Sigmoid colon (tissue), 7 donors: ENCODE measurements at places on chromosomes 12 and 14. TPM values are rescaled to one million over a fixed set of nuclear protein-coding genes. Genes with fewer than 3 reads are reported as not detected.

DNA sequence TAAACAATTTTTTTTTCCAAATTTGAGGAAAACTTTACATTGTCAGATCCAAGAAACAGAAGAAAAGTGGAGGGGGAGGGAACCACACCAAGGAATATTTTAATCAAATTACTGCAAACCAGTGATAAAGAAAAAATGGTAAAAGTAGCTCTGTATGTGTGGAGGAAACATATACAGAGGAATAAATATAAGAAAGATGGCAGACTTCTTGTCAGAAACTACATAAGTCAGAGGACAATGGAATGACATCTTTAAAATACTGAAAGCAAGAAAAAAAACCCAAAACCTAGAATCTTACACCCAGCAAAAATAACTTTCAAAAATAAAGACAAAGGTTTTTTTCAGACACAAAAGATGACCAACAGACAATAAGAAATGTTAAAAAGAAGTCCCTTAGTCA, 10.2 kb upstream of the LLPH start:
- no peak for DNase-seq
- H3K4me1 ChIP-seq, result no peaks in the 10 kb centered on the region
- peaks cover 4% of the 10 kb centered on the region for H3K36me3 ChIP-seq
- H3K27ac ChIP-seq, result no peak overlapping the region
- no peaks in the 10 kb centered on the region for H3K27me3 ChIP-seq

GRCh38 chr14:36319899-36320199, 588 bp downstream of the MBIP start:
- peak overlapping the region; percentile 82 for H3K27ac ChIP-seq
- no peaks in the 10 kb centered on the region for H3K36me3 ChIP-seq
- no peak for DNase-seq
- H3K4me3 ChIP-seq, result peak overlapping the region; percentile 73
- peaks cover 8% of the 10 kb centered on the region for H3K4me1 ChIP-seq

- peak overlapping the region; percentile 61 for H3K27ac ChIP-seq
- peaks cover 15% of the 10 kb centered on the region for H3K4me1 ChIP-seq
- no peaks in the 10 kb centered on the region for H3K36me3 ChIP-seq
Measured at GRCh38 chr12:53268630-53269562, 797 bp downstream of the ESPL1 start.

GRCh38 chr12:4308334-4308950, 12.6 kb upstream of the TIGAR start:
- H3K4me3 ChIP-seq, result no peak overlapping the region
- peaks cover 5% of the 10 kb centered on the region for H3K36me3 ChIP-seq
- no peak for DNase-seq
- H3K27ac ChIP-seq, result no peak overlapping the region
- H3K4me1 ChIP-seq, result no peaks in the 10 kb centered on the region
- H3K27me3 ChIP-seq, result no peaks in the 10 kb centered on the region

DNA sequence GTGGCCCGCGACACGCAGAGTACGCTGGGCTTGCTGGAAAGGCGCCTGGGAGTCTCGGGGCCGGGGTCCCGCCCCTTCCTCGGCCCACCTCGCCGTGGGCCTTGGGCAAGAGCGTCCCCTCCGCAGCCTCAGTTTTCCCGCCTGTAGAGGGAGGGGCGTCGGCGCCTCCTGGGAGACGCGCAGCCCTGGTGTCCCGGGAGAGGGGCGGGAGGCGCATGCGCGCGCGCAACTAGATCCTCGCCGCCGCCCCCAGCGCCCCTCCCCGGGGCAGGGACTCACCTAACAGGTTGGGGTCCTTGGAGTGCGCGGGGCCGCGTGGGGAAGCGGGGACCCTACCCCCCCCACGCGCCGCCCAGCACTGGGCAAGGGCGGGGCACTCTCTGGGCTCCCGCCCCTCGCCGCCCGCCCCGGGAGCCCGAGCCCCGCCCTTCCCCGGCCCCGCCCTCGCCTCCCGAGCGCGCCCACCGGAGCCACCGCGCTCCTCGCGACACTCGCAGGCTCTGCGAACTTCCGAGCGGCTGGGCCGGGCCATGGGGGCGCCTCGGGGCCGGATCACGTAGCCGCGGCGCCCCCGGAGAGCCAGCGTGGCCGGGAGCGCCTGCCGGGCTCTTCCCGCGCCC, at the start of gene KIF26A:
TSS of gene KIF26A (plus strand) at position 490 of the 620 bp plus-strand sequence. CDS start 136 bp downstream, outside the sequence.
- H3K36me3 ChIP-seq, result no peaks in the 10 kb centered on the region
- no peaks in the 10 kb centered on the region for H3K4me1 ChIP-seq
- peak; percentile 60 for DNase-seq
- peak within 1 kb of the TSS; percentile 27 for H3K27ac ChIP-seq

DNAH10 gene
- total RNA-seq, result not detected

GRCh38 chr12:47938093-47938492, 25.3 kb upstream of the TMEM106C start:
- H3K27ac ChIP-seq, result no peak overlapping the region
- no peaks in the 10 kb centered on the region for H3K36me3 ChIP-seq
- H3K27me3 ChIP-seq, result peaks cover 6% of the 10 kb centered on the region
- no peak for DNase-seq
- H3K4me3 ChIP-seq, result no peak overlapping the region

- DNase-seq, result no peak
- no peaks in the 10 kb centered on the region for H3K27me3 ChIP-seq
Measured at GRCh38 chr12:41514907-41515306, 326.8 kb downstream of the PDZRN4 start.

DNA sequence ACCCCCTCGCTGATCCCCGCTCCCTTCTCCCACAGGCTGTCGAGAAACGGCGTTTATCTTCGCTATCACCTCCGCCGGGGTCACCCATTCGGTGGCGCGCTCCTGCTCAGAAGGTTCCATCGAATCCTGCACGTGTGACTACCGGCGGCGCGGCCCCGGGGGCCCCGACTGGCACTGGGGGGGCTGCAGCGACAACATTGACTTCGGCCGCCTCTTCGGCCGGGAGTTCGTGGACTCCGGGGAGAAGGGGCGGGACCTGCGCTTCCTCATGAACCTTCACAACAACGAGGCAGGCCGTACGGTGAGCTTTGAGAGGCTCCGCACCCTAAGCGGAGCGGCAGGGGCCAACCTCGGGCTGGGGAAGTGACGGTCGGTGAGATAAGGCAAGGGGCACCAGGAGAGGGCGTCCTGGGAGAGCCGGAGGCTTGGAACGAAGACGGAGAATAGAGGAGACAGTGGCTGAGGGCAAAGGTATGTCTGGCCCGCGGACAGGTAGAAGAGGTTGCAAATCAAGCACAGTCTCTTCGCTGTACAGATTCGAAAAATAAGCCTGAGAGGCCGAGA, 2.3 kb downstream of the WNT1 start:
- DNase-seq, result no peak
- H3K4me3 ChIP-seq, result no peak overlapping the region
- H3K4me1 ChIP-seq, result no peaks in the 10 kb centered on the region
- no peak overlapping the region for H3K27ac ChIP-seq
- no peaks in the 10 kb centered on the region for H3K36me3 ChIP-seq

HPD gene
- total RNA-seq, result 2.8 TPM

GRCh38 chr12:8648576-8649205, 13.9 kb downstream of the MFAP5 start:
- H3K27me3 ChIP-seq, result no peaks in the 10 kb centered on the region
- no peak overlapping the region for H3K4me3 ChIP-seq
- no peaks in the 10 kb centered on the region for H3K36me3 ChIP-seq

- H3K36me3 ChIP-seq, result no peaks in the 10 kb centered on the region
- no peak overlapping the region for H3K27ac ChIP-seq
- no peaks in the 10 kb centered on the region for H3K4me1 ChIP-seq
- no peaks in the 10 kb centered on the region for H3K27me3 ChIP-seq
- no peak for DNase-seq
Measured at GRCh38 chr12:127711108-127711507, 555.9 kb upstream of the TMEM132C start.

- no peaks in the 10 kb centered on the region for H3K36me3 ChIP-seq
- H3K4me1 ChIP-seq, result no peaks in the 10 kb centered on the region
- DNase-seq, result no peak
- no peak overlapping the region for H3K27ac ChIP-seq
- no peaks in the 10 kb centered on the region for H3K27me3 ChIP-seq
Measured at GRCh38 chr14:100303179-100303578, 3.1 kb downstream of the SLC25A29 start.

DNA sequence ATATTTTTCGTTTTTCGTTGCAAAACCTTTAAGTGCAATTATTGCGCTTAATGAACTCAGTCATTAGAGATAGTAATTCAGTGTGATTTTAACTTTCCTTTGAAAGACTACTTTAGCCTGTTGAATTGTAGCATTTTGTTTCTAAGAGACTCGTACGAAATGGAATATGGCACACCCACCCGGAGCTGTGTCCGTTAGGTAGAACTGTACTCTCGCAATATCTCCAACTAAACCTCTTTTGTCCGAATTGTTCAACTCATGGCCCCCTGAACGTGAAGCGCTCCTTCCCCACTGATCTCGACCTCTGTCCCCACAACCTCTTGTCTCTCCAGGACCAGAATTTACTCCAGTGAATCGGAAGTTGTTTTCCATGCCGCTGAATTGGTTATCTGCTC, 800 bp downstream of the PCNX4 start:
- no peaks in the 10 kb centered on the region for H3K27me3 ChIP-seq
- H3K4me1 ChIP-seq, result peaks cover 23% of the 10 kb centered on the region
- H3K27ac ChIP-seq, result peak overlapping the region; percentile 97
- no peaks in the 10 kb centered on the region for H3K36me3 ChIP-seq
- no peak for DNase-seq
- peak overlapping the region; percentile 58 for H3K4me3 ChIP-seq

GLIPR1L2 gene
- 3.0 TPM for total RNA-seq

DNA sequence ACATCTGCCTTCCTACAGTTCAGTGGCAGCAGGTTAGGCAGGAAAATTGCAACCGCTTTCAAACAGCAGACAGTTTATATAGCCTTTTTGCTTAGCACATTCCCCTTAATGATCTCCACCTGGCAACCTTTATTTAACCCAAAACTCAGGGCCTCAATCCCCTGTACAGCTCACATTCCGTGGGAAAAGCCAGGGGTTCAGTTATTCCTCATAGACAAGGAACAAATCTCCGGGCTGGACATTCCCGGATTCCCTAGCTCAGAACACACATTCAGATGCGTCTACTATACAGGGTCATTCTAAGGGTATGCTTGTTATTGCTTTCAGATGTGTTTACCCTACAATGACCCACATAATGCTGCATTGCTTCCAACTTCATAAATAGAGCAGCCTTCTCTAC, 73.8 kb upstream of the DCN start:
- no peaks in the 10 kb centered on the region for H3K27me3 ChIP-seq
- no peaks in the 10 kb centered on the region for H3K36me3 ChIP-seq
- H3K4me3 ChIP-seq, result no peak overlapping the region
- H3K4me1 ChIP-seq, result no peaks in the 10 kb centered on the region

DNA sequence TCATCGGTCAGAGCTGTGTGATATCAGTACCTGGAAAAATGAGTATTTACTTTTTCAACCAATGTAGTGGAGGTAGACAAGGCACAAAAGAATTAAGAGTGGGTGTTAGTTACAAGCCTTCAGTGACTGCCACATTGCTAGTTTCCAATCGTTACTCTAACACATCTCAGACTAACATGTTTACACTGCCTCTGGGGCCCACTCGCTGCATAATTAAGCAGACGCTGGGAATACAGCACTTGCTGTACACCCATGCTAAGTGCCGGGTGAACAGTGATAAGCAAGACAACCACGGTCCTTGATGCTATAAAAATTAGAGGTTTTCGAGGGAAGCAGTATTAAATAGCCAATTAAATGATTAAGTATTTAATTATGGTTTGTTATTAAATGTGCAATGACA, 1147.6 kb downstream of the AACS start:
- H3K27me3 ChIP-seq, result no peaks in the 10 kb centered on the region
- H3K36me3 ChIP-seq, result no peaks in the 10 kb centered on the region
- no peak for DNase-seq
- H3K4me1 ChIP-seq, result no peaks in the 10 kb centered on the region
- H3K27ac ChIP-seq, result no peak overlapping the region
- H3K4me3 ChIP-seq, result no peak overlapping the region

GRCh38 chr14:55697414-55697861, 117.4 kb downstream of the KTN1 start:
- H3K27me3 ChIP-seq, result no peaks in the 10 kb centered on the region
- DNase-seq, result no peak
- no peak overlapping the region for H3K27ac ChIP-seq
- no peaks in the 10 kb centered on the region for H3K36me3 ChIP-seq
- no peak overlapping the region for H3K4me3 ChIP-seq

GRCh38 chr12:118727196-118727978, 254.0 kb upstream of the SRRM4 start:
- H3K4me1 ChIP-seq, result no peaks in the 10 kb centered on the region
- H3K36me3 ChIP-seq, result no peaks in the 10 kb centered on the region
- H3K27ac ChIP-seq, result no peak overlapping the region
- no peaks in the 10 kb centered on the region for H3K27me3 ChIP-seq

NTF3 gene
- 0.95 TPM for total RNA-seq

DNA sequence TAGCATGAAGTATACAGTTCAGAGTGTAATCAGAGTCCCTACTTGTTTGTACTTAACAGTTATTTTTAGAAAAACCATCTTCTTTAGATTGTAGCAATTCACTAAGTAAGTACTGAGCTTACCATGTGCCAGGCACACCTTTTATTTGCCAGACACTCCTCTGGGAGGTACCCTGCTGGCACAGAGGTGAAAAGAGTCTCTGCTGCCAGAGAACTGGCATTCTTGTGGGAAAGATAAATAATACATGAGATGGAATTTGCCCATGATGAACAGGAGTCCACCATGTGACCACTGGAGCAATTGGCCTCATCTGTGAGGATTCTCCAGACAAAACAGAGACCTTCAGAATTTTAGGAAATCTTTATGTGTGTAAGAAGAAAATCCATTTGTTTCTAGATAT, 199.3 kb upstream of the SLC16A7 start:
- DNase-seq, result no peak
- no peak overlapping the region for H3K27ac ChIP-seq
- H3K27me3 ChIP-seq, result no peaks in the 10 kb centered on the region
- no peaks in the 10 kb centered on the region for H3K36me3 ChIP-seq

DNA sequence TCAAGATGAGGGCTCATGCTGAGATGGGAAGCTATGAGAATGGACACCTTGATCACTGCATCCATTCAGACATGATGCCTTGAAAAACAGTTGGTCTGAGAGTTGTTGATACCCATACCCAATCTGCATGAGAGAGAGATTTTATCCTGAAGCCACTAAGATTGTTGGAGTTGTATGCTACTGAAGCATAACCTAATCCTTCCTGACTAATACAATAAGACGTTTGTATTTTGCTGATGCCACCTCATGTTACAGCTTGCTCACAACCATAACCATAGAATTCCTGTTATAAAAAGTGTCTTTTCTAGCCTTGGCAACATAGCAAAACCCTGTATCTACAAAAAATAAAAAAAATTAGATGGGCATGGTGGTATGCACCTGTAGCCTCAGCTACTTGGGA, 12.7 kb upstream of the SERPINA1 start:
- no peak overlapping the region for H3K27ac ChIP-seq
- no peaks in the 10 kb centered on the region for H3K4me1 ChIP-seq
- no peak overlapping the region for H3K4me3 ChIP-seq

GRCh38 chr12:16603260-16603915, 2.6 kb downstream of the LMO3 start:
- H3K4me1 ChIP-seq, result peaks cover 21% of the 10 kb centered on the region
- H3K27me3 ChIP-seq, result no peaks in the 10 kb centered on the region
- H3K27ac ChIP-seq, result peak overlapping the region; percentile 91
- no peak for DNase-seq

GRCh38 chr12:5073853-5074252, 30.2 kb downstream of the KCNA5 start:
- H3K4me3 ChIP-seq, result no peak overlapping the region
- H3K36me3 ChIP-seq, result no peaks in the 10 kb centered on the region
- peaks cover 22% of the 10 kb centered on the region for H3K4me1 ChIP-seq
- DNase-seq, result no peak

GRCh38 chr12:115337693-115338543, 653.9 kb upstream of the TBX3 start:
- H3K4me3 ChIP-seq, result no peak overlapping the region
- peak; percentile 79 for DNase-seq
- H3K36me3 ChIP-seq, result no peaks in the 10 kb centered on the region
- peak overlapping the region; percentile 66 for H3K27ac ChIP-seq
